Endodermal cell (in vitro differentiated cells): ENCODE measurements at places on chromosomes 1 and 21.

DNA sequence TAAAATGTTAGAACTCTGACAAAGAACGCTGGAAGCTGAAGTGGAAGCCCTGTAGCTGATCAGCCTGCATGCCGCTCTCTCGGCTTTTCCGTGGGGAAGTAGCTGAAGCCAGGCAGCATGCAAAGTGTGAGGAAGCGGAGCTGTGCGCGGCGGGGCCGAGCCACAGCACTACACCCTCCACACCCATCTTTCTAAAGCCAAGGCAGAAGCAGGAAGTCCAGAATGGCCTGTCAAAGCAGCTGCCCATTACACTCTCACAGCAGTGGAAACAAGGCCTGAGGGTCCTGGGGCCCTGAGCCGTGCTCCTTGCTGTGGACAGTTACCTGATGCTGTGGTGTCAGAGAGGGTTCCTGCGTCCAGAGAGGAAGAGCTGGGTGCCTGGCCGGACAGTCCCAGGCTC is 69.6 kb downstream of the UBR4 start:
- no peak overlapping the region for H3K4me3 ChIP-seq
- H3K27me3 ChIP-seq, result no peaks in the 10 kb centered on the region
- H3K27ac ChIP-seq, result no peak overlapping the region

GRCh38 chr1:176801514-176802020 is 338.6 kb downstream of the PAPPA2 start:
- H3K4me3 ChIP-seq, result no peak overlapping the region
- H3K27ac ChIP-seq, result peak overlapping the region; percentile 45
- H3K4me1 ChIP-seq, result no peaks in the 10 kb centered on the region

DNA sequence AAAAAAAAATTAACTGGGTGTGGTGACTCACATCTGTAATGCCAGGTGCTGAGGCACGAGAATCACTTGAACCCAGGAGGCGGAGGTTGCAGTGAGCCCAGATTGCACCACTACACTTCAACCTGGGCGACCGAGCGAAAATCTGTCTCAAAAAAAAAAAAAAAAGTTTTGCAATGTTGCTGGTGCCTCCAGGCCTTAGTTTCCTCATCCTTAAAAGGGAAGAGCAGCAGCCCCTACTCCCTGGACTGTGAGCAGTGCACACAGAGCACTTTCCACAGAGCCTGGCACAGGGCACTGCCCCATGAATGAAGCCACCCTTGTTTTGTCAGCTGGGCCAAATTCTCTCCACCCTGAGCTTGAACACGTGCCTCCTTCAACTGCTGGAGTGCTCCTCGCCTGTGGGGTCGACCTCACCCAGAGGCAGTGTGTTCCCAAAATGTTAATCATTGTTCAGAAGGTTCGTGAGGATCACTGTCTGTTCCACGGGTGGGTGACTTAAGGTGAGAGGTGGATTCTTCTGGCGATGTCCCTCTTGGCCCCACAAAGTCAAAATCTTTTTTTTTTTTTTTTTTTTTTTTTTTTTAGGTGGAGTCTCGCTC is 152.1 kb upstream of the TMEM51 start:
- no peaks in the 10 kb centered on the region for H3K27me3 ChIP-seq
- DNase-seq, result no peak
- H3K27ac ChIP-seq, result no peak overlapping the region

GRCh38 chr1:116259663-116260062 is 113.4 kb upstream of the ATP1A1 start:
- H3K4me1 ChIP-seq, result peaks cover 28% of the 10 kb centered on the region
- H3K27ac ChIP-seq, result no peak overlapping the region
- no peak overlapping the region for H3K4me3 ChIP-seq

GRCh38 chr1:26434161-26434752 is 2.1 kb downstream of the DHDDS start:
- peaks cover 63% of the 10 kb centered on the region for H3K36me3 ChIP-seq
- H3K4me1 ChIP-seq, result no peaks in the 10 kb centered on the region
- H3K4me3 ChIP-seq, result no peak overlapping the region
- no peaks in the 10 kb centered on the region for H3K27me3 ChIP-seq
- no peak overlapping the region for H3K27ac ChIP-seq
- DNase-seq, result no peak

- no peaks in the 10 kb centered on the region for H3K27me3 ChIP-seq
- peaks cover 11% of the 10 kb centered on the region for H3K36me3 ChIP-seq
- H3K4me1 ChIP-seq, result peaks cover 31% of the 10 kb centered on the region
- peak; percentile 92 for DNase-seq
These were observed 2.6 kb upstream of the ZNF436 start for GRCh38 chr1:23371987-23372880.

GRCh38 chr1:178066908-178067614 is 26.8 kb upstream of the RASAL2 start:
- no peak overlapping the region for H3K27ac ChIP-seq
- no peaks in the 10 kb centered on the region for H3K36me3 ChIP-seq
- no peaks in the 10 kb centered on the region for H3K4me1 ChIP-seq
